OCI-LY7 (cell line): ENCODE measurements at places on chromosomes 1 and 21. TPM values are rescaled to one million over a fixed set of nuclear protein-coding genes. Genes with fewer than 3 reads are reported as not detected.

DNA sequence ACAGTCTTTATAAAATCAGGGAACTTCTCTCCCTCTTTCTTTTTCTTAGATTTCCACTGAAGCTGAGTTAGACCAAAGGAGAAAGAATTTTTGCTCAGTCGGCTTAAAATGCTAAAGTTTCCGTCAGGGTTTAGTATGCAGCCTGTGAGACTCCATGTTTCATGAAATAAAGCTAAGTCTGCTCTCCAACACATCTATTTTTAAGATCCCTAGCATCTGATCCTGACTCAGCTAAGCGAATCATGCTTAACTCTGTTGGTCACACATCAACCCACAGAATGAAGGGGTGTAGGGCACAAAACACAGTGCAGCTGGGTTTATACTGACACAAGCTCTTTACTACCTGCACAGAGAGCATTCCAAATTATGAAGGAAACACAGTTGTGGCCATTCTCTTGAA, 102.4 kb upstream of the ZNF281 start:
- DNase-seq: no peak

DNA sequence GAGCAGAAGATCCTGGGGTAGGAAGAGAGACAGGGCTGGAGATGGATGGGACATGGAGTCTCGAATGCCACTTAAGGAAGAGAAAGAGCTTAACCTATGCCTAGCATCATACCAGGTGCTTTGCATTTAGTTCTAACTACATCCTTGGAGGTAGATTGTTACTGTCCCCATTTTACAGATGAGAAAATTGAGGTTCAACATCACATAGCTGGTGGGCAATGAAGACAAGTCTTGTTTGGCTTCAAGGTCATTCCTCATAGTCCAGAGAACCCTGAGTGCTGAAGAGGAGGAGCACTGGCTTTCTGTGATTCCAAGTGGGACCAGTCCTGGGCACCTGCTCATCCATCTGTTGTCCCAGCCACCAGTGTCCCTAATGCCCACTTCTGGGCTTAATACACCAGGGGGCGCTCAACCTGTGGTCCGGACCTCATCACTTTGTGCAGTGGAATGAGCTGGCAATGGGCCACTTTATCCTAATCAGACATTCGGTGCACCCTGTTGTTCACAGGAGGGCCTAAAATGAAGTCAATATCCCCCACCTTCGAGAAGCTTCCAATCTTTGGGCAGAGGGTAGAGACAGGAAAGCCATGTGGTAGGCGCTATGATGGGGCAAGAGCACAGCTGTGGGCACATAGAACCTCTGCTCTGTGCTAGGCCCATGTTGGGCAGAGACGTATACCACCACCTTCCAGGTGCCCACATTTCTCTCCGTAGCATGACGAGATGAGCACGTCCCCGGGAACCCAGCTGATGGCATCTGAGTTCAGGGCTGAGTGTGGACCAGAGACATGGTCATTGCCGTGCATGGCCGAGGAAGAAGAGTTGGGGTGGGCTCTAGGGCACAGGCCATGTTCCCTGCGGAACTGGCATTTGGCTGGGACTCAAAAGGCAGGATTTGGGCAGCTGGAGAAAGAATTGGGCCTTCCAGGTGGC, 9.2 kb downstream of the RPS6KA1 start:
- peak; percentile 75 for DNase-seq

COL8A2 gene
- total RNA-seq: not detected in 2 replicates

NAV1 gene
- total RNA-seq: 19.8 and 20.7 TPM in 2 replicates

DNA sequence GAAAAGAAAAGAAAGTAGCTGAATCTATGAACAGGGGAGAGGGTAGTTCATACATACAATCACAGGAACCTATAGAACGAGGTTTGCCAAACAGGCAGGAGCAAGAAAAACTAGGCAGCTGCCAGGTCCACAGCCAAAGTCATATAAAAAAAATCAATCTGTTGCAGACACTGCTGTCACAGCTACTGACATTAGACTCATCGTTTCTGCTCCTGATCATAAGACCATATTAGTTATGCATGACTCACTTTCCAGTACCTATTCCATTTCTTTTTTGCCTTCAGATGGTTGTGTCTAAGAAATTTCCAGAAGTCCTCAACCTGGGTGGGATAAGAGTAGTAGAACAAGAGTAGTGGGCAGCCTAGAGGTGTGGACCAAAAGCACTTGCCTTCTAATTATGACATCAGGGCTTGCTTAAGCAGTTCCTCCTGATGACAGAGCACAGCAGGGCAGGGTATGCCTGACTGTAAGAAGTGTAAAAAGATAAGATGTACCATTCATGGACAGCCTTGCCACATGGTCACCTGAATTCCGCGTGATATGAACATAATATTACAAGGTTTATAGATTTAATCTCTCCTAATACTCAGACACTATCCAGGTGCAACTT, 323.2 kb upstream of the SGIP1 start:
- DNase-seq: no peak

DNA sequence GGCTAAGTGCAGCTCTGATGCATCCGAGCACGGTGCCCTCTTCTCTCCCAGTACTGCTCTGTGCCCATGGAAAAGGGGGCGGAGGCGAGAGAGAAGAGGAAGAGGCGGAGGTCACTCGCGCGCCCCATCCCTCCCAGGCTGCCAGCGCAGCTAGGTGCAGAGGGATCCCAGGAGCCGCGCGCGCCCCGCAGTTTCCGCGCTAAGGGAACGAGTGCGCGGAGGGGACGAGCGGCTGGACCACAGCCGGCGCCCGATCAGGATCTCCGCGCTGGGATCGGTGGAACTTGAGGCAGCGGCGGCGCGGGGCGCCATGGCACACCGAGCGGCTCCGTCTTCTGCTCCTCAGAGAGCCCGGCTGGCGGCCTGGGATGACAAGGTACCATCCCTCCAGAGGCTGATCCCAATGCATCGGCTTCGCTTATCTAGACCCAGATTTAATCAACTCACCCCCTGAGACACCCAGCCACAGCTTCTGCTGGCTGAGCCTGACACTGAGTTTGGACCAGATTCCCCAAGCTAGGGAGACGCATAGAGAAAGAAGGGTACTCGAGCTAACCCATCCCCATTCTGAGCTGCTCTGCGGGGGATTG, at the start of gene PTGFR:
PTGFR (plus strand) TSS at position 114 of the 590 bp plus-strand sequence. CDS start 1,770 bp downstream, outside the sequence.
- no peak for DNase-seq

CD84 gene
- total RNA-seq: 22.2 and 28.8 TPM in 2 replicates

GRCh38 chr1:221631556-221631955, 110.3 kb downstream of the DUSP10 start:
- no peak for DNase-seq

RGS4 gene
- not detected in 2 replicates for total RNA-seq

DCST1 gene
- total RNA-seq: not detected in 2 replicates

GRCh38 chr1:148289647-148290046, 137.6 kb upstream of the NBPF11 start:
- DNase-seq: no peak

TRIM67 gene
- total RNA-seq: 0.04 and 0.06 TPM in 2 replicates

SCP2 gene
- total RNA-seq: 75.5 and 77.1 TPM in 2 replicates

CASQ1 gene
- total RNA-seq: not detected in 2 replicates

DNA sequence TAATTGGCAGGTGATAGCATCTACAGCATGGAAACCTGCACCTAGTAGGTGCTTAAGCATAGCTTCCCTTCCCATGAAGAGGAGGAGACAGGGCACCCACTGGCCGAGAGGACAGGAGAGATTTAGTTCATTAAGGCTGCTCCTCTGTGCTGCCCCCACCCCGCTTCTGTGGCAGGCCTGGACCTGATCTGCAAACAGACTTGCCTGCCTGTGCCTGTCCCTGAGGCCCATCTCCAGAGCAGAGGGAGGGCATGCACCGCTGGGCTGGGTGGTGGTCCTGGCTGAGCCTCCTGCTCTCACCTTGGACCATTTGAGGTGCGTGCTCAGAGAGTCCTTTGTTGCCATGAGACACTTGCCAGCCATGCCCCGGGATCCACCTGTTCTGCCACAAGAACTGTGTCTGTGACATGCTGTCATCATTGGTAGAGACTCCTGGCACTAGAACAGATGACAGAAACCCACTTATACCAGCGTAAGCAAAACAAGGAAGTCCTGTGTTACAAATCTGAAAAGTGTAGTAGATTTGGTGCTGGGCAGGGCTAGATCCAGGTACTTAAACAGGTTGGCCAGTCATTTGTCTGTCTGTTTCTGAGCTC, 55.6 kb downstream of the PTPRF start:
- DNase-seq: no peak

DNA sequence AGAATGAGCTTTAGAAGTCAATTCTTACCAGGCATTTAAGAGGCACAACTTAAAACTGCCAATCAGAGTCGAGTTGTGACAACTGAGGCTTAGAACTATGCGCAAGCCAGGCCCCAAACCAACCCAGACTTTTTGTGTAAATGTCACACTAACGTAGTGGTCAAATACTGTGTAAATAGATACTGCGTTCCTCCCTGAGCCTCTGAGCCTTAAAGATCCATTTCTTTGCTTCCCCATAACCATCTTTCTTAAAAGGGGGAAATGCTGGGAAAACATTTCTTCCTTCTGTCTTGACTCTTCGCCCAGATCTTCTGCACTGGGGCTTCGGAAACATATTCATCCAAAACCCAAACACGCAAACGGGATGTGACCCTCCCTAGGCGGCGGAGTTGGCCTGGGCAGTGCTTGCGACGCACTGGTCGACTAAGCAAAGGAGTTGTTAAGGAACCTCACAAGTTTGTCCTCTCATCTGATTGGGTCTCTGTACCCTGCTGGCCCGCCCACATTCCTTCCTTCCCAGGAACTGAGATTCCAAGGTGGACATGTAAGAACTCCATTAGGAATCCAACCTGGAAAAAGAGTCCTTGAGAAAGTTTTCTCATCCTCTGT, 2.6 kb downstream of the ADAMTS5 start:
- DNase-seq: no peak

DNA sequence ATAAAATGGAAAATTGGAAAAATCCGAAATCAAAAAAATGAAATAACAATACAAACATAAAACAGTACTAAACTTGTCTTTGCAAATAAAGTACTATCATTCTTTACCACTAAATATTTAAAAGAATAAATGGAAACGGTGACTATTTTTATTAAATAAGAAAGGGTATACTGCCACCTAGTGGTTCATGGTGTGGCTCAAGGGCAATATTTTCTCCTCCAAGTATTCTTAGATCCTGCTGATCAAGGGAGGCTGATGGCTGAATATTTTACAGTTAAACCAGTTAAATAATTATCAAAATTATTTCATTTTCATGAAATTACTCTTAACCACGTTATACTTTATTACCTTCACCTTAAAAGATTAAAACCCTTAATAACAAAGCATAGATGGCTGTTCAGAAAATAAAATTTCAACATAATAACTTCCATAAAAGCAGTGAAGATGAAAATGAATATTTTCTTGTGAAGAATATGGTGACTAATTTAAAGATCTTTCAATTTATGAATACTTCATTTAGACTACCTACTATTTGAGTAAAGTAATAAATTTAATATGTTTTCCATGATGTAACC, 1793.9 kb downstream of the NCAM2 start:
- DNase-seq: peak; percentile 64

DNA sequence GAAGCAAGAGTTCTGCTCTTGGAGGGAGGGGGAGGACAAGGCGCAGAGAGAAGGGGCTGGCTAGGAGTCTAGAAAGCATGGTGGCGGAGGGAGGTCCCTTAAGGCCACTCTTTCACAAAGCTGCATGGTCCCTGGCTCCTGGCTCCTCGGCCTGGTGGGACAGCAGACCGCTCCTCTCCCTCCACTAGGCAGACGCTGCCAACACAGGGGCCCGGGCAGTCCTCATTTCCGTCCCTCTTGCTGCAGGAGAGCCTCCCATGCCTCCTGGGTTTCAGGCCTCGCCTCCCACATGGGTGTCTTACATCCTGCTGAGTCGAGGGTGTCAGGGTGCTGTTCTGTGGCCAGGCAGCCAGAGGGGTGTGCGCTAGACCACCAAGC, 108.0 kb downstream of the CASZ1 start:
- DNase-seq: no peak

GRCh38 chr21:42781150-42781970, 98.0 kb downstream of the WDR4 start:
- no peak for DNase-seq

DNA sequence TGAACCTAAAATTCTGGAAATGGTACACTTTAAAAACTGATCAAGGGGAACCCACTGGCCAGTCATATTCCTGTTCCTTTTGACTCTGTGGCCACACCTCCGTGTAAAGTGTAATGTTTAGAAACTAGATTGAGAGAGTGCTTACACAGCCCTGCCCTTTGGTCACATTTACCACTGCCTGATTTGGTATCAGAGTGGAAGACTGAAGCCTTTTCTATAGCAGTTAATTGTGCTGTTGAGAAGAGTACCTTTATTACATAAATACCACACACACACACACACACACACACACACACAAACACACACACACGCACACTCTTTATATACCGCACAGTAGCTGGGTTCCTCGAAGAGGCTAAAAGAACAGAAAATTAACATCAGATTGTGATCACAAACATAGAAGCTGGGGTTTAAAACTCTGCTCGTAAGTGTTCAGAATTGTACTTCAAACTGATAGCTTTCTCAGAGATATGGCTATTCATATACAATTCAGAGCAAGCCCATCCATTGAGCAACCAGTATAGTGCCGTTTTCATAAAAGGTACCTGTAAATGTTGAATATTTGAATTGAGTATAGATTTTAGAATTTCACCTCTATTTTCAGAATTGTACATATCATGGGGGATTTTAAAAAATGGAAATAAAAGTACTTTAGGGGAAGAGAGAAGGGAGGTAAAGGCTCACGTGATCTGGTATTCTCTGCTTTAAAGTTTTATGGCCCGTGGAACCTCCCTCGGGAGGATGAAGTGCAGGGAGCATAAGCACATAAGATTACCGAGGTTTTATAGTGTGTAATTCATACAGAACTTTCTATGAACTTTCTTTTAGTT, 37.5 kb downstream of the CAMTA1 start:
- no peak for DNase-seq

- DNase-seq: no peak
These were observed 54.7 kb upstream of the MPC2 start for GRCh38 chr1:167991546-167991945.

ACKR1 gene
- not detected in 2 replicates for total RNA-seq

DNA sequence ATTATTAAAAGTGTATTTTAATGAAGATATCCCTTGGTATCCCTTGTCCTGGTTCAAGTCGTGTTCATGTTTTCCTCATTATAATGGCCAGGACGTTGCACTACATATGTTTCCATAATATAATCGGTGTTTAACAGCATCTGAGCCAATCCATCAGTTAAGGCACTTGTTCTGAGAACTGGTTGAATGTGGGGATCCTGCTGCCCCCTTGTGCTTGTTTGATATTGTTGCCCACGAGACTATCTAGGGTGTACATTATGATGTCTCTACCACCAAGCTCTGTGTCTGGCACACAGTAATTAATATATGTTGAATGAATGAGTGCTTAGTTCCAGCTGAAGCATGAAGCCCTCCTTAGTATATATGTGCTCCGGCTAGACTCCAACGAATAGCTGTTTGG, 193.0 kb downstream of the CACNA1E start:
- DNase-seq: peak; percentile 29

COL11A1 gene
- total RNA-seq: not detected in 2 replicates
